ENCODE measurements at places on chromosomes 5 and 9.
A peak's percentile ranks its signal among the peaks of the same experiment; 100 is the strongest.

DNA sequence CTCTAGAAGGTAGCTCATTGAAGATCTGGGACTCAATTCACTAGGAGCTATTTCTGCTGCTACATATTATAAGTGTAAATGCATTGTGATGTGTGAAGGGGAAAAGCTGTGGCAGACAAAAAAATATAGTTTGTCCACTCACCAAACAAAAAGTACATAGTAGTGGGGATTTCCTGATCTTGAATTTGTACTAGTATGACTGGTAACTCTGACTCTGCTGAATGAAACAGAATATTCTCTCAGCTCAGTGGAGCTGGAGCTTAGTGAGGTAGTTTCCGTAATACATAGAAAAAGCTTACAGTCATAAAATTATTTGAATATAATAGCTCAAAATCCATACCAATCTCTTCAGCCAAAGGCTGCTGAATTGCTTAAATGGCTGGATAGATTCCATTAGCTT, 455.6 kb upstream of the CD180 start:
- no peak for DNase-seq

GRCh38 chr5:132556763-132557477, at the start of gene RAD50:
TSS of gene RAD50 (plus strand) at chr5:132556977. CDS start at chr5:132557325, 348 bp downstream.
- DNase-seq = peak; percentile 93

- DNase-seq = no peak
Measured at GRCh38 chr5:98651715-98652114, 121.7 kb upstream of the RGMB start.

GRCh38 chr5:71932655-71933338, 174.5 kb upstream of the MAP1B start:
- DNase-seq = no peak

- no peak for DNase-seq
Measured at GRCh38 chr9:21762064-21762463, 40.4 kb upstream of the MTAP start.

DNA sequence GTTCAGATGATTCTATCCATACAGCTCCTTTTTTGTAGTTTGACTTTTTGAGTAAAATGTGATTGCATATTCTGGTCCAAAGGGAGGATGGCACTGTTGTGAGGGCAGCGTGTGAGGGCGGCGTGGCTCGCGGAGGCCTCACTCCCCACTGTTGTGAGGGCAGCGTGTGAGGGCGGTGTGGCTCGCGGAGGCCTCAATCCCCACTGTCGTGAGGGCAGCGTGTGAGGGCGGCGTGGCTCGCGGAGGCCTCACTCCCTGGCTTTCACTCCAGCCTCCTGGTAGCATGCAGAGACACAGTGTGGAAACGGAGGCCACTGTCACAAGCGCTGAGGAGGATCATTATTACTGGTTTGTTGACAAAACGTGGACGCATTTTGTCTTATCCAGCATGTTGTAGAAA, 79.0 kb downstream of the EHMT1 start:
- DNase-seq = no peak

- no peak for DNase-seq
Measured at GRCh38 chr5:134427540-134428041, 15.9 kb upstream of the CDKN2AIPNL start.

DNA sequence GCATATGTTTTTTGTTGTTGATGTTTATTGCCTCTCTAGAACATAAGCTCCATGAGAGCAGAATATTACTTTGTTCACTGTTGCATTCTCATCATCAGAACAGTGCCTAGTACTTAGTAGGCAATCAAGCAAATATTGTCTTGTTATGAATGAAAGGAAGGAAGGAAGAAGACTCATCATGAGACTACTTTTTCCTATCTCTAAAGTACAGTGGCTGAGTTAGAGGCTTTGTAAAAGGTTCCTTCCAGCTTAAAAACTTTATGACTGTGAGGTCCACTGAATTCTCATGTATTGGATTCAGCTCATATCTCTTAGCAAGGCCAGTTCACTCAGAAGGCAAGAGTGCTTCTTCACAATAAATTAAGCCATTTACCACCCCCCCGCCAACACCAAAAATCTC, 171.8 kb upstream of the NR3C1 start:
- no peak for DNase-seq

GRCh38 chr9:114638404-114638803, 19.2 kb downstream of the TEX53 start:
- no peak for DNase-seq

GRCh38 chr9:31347082-31347617, 1037.3 kb upstream of the ACO1 start:
- peak; percentile 18 for DNase-seq

- peak; percentile 44 for DNase-seq
Measured at GRCh38 chr9:15298362-15298761, 8.7 kb downstream of the TTC39B start.

- no peak for DNase-seq
Measured at GRCh38 chr9:122239722-122240121, 11.0 kb upstream of the LHX6 start.

DNA sequence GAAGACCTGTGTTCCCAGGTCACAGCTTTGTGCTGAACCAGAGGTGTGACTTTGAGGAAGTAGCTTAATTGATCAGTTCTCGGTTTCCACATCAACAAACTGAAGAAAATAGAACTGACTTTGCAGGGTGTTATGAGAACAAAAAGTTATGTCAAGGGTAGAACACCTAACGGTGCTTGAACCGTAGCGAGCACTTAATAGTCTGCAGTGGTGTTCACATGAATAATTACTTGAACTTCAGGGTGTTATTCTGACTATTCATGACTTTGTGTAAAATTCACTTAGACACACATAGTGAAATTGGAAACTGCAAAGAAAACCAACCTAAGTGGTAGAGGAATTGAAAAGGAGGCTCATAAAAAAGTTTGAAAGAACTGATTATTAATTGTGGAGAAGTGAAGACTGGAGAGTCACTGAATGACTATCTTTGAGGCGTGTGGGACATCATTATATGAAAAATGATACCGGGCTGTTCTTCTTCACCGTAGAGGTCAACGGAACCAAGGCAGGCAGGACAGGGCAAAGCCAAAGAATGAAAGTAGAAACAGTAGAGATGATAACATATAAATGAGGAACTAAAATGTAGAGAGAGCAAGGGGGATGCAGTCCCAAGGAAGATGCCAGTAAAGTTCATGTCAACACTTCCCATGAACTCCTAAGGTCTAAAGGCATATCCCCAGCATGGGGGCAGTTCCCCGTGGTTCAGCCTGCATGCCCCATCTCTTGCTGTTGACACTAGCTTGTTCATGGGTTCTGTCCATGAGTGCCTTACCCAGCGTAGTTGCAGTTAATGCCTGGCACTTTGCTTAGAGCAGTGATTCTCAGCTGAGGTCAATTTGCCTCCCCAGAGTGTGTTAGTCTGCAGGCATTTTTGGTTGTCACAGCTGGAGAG, 118.7 kb downstream of the ZNF462 start:
- DNase-seq = no peak

- DNase-seq = no peak
Measured at GRCh38 chr5:32020271-32020670, 153.8 kb downstream of the GOLPH3 start.

DNA sequence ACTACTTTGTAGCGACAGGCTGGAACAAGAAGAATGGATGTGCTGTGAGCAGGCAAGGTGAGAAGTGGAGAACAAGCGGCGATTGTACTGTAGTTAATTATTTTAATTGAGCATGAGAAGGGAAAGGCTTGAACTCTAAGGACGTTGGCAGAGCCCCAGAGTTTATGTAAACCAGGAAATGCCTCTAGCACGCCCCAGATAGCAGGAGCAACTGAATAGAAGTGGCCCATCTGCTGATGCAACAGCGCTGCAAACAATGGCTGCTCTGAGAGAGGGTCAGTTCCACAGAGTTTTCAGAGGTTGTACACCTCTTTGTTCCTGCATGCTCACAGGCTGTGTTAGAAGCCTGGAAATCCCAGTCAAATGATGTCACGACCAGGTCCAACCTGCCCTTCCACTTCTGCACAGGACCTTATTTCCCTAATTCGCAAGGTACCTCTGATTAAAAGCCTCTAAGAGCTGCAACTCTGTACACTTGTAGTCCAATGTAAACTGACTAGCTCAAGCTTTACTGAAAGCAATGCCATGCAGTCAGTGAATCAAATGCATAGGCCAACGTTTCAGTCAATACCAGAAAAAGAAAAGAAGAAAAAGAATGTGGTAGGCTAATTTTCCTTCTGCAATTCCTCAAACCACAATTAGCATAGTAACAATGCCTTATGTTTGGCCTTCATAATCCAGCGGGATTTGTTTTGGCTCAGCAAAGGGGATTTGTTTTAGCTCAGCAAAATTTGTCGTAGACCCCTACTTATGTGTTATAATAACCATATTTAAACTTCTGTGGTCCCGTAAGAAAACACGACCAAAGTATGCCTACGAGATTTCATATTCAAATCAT, 119.6 kb upstream of the RETREG1 start:
- no peak for DNase-seq

GRCh38 chr5:132300577-132301343, 6.6 kb downstream of the SLC22A4 start:
- no peak for DNase-seq

DNA sequence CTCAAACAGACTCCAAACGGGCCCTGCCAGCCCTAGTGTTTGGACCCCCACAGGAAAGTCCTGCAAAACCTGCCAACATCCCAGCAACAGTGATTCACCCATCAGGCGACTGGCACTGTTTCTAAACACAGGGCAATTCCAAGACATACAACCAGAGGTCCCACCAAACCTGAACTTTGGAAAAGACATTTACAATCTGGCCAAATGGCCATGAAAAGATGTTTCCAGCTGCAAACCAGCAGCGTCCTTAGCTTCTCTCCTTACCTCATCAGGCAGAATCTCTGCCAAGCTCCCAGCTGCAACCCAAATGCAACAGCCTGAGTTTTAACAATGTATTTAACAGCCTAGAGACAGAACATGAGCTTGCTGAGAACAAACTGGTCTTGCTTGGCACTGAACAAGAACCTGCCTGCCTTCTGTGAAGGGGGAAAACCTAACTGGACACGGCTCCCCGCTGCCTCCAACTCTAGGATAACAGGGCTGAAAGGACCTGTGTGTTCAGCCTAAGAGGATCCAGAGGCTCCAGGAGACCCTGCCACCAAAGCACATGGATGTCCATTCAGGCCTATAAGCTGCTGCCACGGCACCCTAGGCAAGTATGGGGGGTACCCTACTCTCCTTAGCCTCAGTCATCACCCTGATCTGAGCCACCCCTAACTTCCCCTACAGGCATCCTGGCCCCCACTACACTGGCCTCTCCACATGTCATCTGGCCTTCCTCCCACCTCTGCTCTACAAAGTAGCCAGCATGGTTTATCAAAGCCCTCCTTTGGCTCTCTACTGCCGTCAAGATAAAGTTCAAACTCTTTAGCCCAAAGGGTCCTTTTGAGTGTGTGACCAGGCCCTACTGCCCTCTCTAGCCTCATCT, 5.6 kb downstream of the P4HA2 start:
- DNase-seq = no peak

GRCh38 chr5:115375893-115376292, 79.4 kb upstream of the CCDC112 start:
- no peak for DNase-seq

GRCh38 chr9:106107716-106108115, 413.4 kb downstream of the TMEM38B start:
- DNase-seq = no peak

- no peak for DNase-seq
Measured at GRCh38 chr5:2201011-2201410, 318.3 kb upstream of the IRX4 start.

DNA sequence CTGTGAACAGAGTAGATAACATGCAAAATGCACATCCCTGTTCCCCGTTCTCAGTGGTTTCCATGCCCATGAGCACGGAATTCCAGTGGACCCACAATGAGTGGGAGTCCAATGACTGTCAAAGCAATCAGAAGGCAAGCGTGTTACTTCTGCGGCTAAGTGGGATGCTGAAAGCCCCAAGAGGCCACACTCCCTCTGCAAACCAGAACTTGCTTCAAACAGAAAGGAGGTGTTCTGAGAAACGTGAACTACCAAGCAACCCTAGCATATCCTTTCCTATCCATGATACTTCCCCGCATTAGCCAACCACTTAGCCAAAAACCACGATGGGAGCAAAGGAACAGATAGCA, 21.7 kb upstream of the MVB12B start:
- no peak for DNase-seq

- DNase-seq = no peak
Measured at GRCh38 chr5:115184770-115185169, 15.1 kb upstream of the TRIM36 start.

DNA sequence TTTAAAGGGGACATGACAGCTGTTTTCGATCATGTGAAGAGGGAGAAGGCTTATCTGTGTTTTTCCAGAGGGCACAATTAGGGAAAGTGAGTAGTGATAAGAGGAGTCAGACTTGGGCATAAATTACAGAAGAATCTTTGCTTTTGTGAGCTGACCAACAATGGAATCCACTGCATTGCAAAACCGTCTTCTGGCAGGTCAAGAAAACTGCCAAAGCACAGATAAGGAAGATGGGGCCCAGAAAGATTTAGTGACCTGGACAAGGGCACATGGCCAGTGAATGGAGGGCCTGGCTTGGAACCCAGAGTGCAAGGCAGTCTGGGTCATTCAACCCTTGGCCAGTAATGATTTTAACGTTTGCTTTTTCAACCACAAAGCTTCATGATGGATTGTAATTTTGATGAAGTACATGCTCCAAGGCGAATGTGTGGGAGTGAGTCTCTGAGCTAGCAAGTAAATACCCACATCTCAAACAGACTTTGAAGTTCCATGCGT, 153.2 kb upstream of the MAST4 start:
- DNase-seq = no peak

DNA sequence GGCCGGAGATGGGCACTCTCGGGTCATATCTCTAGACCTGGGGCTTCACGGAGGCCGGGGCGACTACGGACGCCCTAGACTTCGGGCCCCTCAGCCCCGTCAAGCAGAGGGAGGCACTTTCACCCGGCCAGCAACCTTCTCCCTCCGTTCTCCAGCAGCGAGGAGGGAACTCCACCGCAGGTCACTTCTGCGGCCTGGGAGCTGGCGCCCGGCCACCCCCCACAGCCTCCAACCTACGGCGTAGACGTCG, 201 bp downstream of the DOLK start:
- DNase-seq = no peak

- no peak for DNase-seq
Measured at GRCh38 chr9:134902936-134903335, 14.8 kb downstream of the FCN1 start.

Measured in stimulated activated CD4-positive, alpha-beta T cell treated with anti-CD3 and anti-CD28 coated beads, Interleukin-4, amount 100 ng/mL, for 24 hours (primary cell).